ENCODE measurements at places on chromosomes 6 and 20.

- peak; percentile 63 for DNase-seq
Observed at GRCh38 chr6:108921547-108922361, 73.5 kb downstream of the ARMC2 start.

DNA sequence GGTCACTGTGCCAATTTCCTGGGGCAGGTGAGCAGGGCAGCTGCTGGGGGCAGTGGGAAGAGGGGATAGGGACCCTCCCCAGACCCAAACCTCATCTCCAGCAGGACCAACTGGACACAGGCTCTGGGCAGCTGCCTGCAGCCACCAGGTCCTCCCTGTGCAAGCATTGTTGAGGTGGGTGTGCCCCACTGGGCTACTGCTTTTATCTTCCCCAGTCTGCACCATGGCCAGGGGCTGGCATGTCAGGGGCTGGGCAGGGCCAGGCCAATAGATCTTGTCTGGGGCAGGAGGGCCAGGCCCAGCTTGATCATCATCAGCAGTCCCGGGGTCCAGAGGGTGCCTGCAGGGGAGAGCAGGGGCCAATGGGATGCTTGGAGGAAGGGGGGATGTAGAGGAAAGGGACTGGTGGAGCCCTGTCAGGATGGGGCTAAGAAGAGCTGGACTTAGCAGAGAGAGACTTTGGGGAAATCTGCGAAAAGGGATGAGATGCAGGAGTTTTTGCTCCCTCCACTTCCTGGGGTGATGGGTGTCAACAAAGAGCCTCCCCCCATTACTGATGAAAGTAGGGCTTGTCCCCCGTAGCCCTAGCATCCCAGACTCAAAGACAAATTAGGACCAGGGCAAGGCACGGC, 5.7 kb downstream of the EBF4 start:
- DNase-seq, result peak; percentile 13

DNA sequence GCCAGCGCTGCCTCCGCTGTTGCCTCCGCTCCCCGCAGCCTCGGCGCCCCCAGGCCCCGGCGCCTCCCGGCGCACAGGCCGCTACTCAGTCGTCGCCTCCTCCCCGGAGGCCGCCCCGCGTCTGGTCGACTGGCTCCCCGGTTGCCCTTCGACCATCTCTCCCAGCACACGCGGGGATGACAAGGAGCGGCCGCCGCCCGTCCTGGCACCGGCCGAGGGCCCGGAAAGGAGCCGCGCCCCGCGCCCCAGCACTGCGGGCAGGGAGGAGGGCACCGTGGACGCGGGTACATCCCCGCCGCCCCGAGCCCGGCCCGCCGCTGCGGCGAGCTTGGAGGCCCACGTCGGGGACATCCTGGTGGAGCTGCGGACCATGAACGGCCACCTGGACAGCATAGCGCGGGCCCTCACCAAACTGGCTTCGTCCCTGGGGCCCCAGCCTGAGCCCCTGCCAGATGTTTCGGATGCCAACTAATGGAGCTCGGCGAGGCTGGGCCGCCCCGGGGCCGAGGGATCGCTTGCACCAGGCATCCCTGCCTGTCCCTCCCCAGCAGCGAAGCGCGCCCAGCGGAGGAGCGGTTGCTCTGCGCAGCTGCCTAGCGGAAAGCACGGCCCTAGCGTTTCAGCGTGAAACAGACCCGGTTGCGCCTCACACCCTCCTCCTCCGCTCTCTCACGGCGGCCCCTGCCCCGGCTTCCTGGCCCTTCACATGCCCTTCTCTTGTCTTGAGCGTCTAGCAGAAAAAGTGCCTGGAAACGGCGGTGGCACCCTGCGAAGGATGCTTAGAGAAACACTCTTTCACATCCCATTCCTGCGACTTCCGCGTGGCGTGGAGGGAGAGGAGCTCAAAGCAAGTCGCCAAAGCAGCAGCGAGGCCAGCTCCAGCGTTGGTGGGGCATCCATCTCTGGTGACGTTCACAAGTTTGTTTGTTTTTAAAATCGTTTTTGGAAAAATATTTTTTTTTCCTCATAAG, 285.8 kb upstream of the SUPT3H start:
- peak; percentile 63 for DNase-seq

DNA sequence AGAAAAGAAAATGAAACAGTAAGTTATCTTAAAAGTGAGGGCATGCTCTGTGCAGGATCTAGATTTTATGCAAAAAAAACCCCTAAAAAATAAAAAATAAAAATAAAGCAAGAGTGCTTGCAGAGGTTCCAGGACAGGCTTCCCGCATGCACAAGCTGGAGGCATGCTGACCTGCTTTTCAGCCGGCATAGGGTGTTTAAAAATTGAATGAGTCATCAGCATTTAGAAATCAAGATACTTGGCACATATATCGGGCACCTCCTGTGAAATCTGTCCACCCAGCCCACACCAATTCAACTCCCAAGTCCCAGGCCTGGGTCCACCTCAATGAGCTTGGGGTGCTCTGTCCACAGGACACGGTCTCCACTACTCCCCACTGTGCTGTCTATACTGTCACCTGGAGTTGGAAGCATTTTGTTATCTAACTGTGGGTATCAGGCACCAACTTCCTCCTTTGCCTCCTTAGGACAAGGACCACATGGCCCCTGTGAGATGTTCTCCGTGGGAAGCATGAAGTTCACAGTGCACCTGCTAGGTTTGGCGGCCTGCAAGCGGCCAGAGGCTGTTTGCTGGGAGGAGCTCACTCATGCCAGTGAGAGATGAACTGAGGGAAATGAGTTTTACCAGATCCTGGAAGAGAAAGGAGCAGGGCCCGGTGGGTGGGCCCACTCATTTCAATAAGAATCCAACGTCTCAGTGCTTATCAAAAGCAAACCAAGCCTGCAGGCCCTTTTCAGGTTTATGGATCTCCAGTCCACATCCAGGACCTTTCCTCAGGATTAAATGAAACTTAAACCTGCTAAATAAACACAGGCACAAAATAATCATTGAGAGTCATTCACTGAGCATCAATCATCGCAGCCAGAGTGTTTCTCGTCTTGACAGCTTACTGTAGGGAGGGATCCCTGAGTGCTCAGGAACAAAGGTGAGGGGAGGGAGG, 121.1 kb downstream of the FOXA2 start:
- no peak for DNase-seq

- DNase-seq, result no peak
Observed at GRCh38 chr6:108948181-108948661, 100.0 kb downstream of the ARMC2 start.

DNA sequence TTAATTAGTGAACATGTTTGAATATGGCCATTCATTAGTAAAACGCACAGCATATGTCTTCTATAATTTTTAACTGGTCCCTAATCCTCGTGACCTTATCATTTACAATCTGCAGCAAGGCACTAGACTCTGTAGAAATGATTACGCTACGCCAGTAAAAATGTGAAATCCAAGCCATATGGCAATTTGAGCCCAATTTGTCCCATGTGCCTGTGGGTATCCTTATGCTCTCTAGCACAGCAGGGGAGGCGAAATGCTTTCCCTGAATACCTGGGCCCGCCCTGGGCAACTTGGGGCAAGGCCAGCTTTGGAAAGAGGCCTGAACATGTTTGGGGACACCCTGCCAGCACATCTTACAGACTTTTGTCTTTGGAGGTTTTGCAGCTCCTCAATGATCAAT, 122.7 kb upstream of the AGPAT4 start:
- DNase-seq, result no peak

DNA sequence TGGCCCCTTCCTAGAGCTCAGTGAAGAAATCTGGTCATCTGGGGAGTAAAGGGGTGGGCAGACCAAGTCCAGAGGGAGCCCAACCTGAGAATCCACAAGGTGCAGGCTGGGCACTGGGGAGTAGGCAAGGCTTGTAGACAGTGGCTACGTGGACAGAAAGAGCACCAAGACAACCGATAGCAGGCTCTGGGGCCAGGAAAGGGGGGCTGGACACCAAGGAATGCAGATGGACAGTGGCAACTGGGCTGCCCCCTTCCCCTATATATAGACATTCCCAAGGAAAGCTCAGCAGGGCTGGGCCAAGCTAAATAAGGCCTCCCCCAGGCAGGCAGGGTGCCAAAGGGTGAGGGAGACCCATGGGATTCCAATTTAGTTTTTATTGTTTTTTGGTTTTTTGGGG, 1.5 kb upstream of the TNNC2 start:
- no peak for DNase-seq

DNA sequence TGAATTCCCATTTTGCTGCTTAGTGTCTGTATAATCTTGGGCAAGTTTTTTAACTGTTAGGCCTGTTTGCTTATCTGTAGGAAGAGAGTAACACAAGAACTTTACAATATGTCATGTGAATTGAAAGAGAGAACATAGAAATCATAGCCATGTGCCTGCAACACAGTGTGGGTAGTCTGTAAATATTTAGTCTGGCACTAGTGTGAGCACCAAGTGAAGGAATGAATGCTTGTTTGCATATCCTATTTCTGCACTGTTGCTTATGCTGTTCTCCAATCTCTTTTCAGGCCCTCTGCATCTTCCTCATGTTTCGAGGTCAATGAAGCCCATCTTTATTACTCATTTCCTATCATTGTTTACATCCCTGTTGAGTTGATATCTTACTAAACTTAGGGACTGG, 49.2 kb downstream of the CBFA2T2 start:
- DNase-seq, result no peak

DNA sequence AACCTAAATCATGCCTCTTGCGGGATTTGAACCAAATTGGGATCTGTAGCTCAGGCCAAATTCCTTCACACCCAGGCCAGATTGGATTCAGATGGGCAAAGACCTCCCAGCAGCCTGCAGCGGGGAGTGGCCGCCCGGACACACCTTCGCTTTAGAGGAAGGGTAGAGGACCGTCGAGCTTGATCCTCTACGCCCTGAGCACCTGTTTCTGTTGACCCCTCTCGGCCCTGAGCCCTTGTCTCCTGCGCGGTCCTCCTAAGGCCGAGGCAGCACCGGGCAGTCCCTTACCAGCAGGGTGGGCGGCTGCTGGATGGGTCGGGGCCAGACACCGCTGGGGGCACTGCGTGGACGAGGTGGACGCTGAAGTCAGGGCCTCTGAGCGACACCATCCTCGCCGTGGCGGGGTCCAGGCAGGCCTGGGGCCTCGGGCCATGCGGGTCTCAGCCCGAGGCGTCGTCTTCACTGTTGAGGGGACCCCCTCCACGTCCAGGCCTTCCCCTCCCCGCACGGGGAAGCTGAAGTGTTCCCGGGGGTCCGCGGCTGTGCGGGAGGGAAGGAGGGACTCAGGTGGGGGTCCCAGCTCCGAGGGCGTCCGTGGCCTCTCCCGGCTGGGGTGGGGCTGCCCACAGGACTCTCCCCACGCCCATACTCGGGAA, 114.8 kb downstream of the SMOC2 start:
- DNase-seq, result no peak

- no peak for DNase-seq
Observed at GRCh38 chr20:23244916-23245552, 105.6 kb upstream of the NXT1 start.

- no peak for DNase-seq
Observed at GRCh38 chr6:158408552-158409130, 96.4 kb downstream of the TULP4 start.

All from activated CD4-positive, alpha-beta memory T cell treated with anti-CD3 and anti-CD28 coated beads, Interleukin-2, amount 10 ng/mL, durations not matched to agents 7 days and 5 days (primary cell).